CD4-positive, alpha-beta T cell treated with Interleukin-6 for 4 hours (primary cell): ENCODE measurements at places on chromosomes 1 and 21.

DNA sequence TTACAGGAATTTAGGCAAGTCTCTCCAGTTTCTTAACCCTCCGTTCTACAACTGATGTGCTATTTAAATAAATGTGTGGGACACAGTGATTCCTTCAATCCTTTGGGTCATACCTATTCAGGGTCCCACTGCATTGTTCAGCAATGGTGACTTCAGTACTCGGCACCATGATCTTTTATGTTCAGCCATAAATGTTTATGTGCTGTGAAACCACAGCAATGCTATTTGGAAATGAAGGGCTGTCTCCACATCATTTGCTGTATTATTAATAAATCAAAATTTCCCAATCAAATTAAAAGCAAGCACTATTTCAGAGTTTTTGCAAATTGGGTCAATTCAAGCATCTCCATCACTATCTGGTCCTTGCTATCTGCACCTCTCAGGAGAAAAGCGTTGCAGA, 84.8 kb downstream of the NR5A2 start:
- DNase-seq = no peak

DNA sequence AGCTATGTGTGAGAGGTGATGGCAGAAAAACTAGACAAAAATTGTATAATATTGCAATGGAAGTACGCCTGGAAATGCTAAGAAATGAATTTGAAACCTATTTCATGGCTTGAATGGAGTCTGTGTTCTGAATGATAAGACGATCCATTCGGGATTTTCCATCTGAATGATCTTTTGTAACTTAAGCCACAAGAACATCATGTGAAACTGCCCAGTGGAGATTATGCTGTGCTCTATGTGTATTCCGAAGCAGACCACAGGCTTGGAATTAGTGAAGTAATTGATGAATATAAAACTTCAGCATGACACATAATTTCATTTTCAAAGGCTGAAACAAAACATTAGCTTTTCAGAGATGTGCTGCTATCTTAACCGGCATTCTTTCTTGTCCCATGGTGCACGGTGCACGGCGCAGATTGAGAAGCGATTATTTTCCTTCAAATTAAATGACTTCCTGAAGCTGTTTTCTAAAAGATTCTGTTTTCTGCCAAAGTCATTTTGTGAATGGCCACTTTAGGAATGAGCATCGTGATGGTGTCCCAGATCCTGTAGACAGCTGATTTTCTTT, 652.9 kb downstream of the PLA2G4A start:
- DNase-seq = no peak

- DNase-seq = peak; percentile 7
Observed at GRCh38 chr1:100834777-100835660, 59.6 kb downstream of the EXTL2 start.

GRCh38 chr1:100361511-100362089, 9.3 kb downstream of the CDC14A start:
- no peak for DNase-seq

DNA sequence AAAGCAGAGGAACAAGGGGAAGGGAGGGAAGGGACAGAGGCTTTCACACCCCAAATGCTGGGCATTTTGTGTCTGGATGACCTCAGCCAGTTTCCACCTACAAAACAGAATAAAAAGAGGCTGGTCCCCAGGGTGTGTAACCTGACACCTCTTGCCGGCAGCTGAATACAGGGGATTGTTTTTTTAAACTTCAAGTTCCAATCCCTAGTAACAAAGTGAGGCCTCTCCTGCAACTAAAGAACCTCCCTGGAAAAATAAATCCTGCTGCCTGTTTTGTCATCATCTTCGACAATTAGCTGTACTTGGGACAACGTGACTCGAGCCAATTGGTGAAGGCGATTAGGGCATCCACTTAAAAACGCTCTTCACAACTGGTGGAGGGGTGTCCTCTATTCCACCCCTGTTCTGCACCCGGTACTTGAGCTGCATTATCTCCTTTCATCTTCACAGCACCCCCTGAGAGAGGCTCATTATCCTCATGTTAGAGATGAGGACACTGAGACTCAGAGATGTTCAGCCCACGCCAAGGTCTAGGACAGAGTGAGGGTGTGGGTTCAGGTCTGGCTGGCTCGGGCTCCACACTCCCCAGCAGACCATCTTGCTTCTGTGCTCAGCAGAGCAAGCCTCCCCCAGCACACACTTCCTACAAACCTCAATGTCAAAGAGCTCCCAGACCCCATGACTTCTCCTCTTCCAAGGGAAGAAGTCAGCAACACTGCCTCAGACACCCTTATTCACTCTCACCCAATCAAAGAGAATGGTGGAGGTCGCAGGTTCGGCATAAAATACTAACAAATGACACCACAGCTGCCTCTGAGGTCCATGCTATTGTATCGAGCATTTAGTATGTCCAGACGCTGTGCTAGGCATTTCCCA, 15.2 kb downstream of the ITPKB start:
- DNase-seq = no peak

DNA sequence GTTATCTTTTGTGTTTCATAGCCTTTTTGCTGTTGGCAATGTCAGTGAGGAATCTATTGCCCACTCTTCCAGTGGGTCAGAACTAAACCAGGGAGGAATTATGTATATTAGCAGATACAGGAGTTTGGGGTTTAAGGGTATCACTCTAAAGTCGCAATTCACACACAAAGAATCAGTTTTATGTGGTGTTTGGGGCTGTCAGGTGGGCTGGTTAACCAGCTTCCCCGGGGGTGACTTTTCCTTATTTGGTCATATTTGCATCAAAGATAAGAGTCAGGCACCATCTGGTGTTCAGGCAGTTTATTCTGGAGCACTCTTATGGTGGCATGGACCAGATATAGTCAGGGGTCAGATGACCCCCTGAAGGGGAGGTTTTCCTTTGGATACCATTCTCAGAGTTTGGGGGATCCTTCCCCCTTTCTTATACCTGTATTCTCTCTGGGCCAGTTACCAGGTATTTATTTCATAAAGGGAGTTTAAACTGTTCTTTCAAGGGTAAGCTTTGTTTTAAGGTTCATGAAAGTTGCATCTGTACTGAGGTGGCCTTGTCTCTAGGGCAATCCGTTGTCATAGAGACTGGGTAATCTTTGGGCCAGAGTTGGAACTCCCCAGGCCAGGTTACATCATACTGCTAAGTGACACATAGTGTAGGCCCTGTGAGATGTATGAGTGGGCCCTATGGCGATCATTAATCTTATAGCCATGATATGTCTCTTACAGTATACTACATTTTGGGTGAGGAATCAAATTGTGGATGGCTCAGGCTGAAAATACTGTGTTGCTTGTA, 148.2 kb downstream of the RWDD3 start:
- DNase-seq = no peak

- DNase-seq = no peak
Observed at GRCh38 chr1:201184307-201185122, 6.1 kb upstream of the IGFN1 start.
